ENCODE measurements at places on chromosomes 1 and 21.
A peak's percentile ranks its signal among the peaks of the same experiment; 100 is the strongest.

DNA sequence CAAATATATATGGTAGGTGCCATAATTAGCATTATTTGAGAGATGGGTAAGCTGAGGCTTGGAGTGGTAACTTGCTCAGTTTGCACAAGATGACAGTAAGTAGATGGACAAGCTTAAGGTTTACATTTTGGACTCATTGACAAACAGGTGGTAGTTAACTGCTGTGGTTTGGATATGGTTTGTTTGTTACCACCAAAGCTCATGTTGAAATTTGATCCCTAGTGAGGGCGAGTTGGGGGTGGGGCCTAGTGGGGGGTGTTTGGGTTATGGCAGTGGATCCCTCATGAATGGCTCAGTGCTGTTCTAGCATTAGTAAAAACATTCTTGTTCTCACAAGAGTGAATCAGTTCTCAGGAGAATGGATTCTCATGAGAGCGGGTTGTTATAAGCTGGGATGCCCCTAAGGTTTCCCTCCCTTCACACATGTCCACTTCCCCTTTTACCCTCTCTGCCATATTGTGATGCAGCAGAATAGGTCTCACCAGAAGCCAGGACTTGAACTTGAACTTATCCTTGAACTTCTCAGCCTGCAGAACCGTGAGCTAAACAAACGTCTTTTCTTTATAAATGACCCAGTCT, 6.6 kb upstream of the PRRX1 start:
- DNase-seq: no peak

- DNase-seq: no peak
These were observed 14.9 kb downstream of the MAP3K7CL start for GRCh38 chr21:29145354-29145782.

DNA sequence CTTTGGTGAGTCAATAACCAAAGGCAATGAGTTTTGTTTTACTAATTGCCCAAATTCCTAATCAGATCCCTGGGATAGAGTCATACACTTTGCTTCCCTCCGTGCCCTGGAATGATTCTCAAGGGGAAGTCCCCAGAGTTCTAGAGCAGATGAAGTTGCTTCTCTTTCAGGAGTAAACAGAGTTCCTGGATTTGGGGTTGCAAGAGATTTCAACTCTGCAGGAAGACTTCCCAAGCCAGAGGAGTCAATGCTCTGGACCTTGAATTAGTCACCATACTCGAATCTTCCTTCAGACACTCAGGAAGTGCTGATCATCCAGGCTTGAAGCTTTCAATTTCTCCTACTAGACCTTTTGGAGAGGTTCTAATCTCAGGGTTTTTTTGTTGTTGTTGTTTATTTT, 39.6 kb downstream of the FCER1A start:
- no peak for DNase-seq

- no peak for DNase-seq
These were observed 47.0 kb downstream of the KIF26B start for GRCh38 chr1:245201827-245202226.

DNA sequence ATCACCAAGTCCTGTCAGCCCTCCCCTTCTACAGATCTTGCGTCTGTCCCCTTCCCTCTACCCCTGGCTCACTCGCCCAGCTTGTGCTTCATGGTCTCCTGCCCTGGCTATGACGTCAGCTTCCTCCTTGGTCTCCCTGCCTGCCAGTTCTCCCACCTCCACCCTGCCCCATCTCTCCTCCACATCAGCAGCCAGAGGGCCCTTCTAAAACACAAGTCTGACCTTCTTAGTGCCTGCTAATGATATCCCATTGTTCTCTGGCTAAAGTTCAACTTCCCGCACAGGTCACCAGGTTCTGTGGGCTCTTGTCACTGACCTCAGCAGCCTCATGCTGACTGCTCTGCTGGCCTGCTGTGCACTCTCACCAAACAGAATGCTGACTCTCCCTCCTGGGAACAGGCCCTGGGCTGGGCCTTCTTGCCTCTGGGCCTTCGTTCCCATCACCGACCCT, 24.7 kb upstream of the MYCL start:
- no peak for DNase-seq

DNA sequence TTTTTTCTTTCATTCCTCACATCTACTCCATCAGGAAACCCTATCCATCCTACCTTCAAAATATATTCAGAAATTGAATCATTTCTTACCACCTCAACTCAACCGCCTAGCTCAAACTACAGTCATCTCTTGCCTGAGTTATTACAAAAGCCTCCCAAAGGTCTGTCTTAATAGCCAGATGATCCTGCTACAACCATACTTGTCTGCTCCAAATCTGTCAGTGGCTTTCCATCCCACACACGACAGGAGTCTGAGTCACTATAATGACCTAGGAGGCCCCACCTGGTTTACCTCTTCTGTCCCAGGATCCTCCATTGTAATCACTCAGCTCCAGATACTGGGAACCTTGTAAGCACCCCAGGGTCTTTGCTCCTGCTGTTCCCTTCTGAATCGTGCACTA, 37.1 kb upstream of the IL12RB2 start:
- no peak for DNase-seq

GRCh38 chr1:5757187-5757805, 234.9 kb downstream of the NPHP4 start:
- no peak for DNase-seq

GRCh38 chr1:187714470-187714869, 885.7 kb downstream of the PLA2G4A start:
- DNase-seq: no peak

DNA sequence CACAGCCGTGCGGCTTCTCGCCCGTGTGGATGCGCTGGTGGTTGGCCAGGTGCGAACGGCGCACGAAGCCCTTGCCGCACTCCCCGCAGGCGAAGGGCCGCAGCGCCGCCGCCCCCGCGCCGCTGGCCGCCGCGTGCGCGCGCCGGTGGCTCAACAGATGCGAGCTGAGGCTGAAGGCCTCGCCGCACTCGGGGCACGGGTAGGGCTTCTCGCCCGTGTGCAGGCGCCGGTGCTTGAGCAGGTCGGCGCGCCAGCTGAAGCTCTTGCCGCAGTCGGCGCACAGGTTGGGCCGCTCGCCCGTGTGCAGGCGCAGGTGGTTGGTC, 24.9 kb downstream of the ZNF697 start:
- no peak for DNase-seq

GRCh38 chr1:209797978-209798639, 7.8 kb downstream of the IRF6 start:
- no peak for DNase-seq

DNA sequence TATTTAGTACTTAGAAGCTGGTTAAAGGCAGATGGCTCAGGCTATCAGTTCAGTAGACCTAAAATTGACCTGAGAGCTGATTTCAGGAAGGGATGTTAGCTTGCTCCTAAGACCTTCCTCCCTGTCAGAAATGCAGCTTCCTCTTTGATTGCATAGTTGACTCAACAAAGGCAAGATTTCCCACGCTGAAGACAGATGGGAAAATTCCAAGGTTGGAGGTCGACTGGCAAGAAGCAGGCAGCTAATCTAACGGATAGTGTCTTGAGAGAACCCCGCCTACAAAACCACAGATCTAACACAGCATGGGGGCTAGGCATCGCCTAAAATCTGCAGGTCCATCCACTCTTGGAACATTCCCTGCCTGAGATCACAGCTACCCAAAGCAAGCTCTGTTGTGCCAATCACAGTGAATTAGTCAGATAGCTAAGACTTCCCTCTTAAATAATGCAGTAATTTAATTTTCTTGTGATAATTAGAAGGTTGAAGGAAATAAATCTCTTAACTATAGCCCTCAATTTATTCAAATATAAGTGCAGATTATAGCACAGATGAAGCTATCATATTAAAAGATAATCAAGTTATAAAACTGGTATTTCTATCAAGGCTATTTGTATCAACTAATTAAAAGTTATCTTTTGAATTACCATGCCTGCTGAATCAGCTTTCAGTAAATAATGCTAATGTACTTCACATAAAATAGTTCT, 357.8 kb upstream of the SGIP1 start:
- no peak for DNase-seq

DNA sequence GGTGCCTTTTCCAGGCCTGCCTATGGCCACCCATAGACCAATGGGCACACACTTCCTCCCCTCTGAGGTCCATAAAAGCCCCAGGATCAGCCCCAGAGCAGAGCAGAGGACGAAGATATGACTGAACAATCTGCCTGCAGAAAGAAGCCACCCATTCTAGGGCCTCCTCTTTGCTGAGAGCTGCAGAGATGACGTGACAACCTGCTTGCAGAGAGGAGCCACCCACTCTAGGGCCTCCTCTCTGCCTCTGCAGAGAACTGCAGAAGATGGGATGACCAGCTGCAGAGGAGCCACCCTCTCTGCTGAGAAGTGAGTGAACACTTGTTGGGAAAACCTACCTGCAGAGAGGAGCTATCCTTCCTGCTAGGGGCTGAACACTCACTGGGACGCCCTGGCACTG, 79.7 kb downstream of the SCMH1 start:
- no peak for DNase-seq

GRCh38 chr1:15064217-15064929, 89.2 kb upstream of the TMEM51 start:
- DNase-seq: no peak

DNA sequence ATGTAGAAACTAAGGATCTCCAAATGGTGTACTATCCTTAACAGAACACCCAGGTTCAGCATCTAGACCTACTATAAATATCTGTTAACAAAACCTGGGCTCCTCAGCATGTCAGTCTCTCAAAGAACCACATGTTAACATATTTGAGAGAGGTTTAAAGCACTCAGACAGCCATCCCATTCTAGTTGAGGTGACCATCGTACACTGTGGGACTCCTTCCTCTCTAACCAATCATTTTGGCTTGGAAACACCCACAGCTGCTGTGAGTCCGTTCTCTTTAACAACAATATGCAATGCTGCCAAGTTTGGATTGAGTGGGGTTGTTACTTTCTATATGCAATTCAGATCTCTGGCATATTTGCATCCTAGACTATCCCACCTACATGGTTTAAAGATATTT, 105.8 kb downstream of the MRPL39 start:
- no peak for DNase-seq

- no peak for DNase-seq
These were observed 24.7 kb downstream of the HSF2BP start for GRCh38 chr21:43634618-43635017.

DNA sequence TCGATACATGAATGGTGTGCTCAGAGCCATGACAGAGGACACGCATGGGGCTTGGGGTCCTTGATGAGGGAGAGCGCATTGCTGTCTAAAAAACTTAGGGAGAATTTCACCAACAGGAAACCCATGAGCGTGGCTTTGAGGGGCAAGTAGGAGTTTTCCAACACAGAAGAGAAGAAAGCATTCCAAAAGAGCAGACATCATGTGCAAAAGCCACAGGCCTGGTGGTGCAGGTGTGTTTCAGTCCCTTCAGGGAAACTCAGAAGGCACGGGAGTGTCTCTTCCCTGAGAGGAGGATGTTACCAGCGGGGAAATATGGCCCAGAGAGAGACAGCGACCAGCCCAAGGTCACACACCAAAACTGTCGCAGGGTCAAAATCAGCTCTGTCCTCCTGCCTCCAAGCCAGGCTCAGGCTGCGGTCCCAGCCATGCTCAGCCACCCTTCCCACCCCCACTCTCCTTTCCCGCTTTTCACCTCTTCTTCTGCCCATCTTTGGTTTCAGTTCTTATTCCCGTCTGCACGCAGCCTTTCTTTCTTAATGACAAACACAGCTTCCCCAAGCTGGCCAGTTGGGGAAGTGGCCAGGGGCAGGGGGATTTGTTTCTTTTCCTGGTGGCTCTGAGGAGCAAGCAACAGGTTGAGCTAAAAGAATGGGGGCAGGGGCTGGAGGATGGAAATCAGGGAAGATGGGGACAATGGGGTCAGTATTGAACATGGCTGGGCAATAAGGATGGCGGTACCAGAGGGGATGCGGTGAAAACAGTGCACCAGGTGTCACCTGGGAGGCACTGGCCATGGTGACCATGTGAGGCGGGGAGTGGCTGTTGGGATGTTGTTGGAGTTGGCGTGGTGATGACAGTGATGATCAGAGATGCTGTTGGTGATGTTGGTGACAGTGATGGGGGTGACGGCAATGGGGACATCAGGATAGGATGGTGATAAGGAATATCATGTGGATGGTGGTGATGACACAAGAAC, 10.3 kb downstream of the LAPTM5 start:
- DNase-seq: no peak

DNA sequence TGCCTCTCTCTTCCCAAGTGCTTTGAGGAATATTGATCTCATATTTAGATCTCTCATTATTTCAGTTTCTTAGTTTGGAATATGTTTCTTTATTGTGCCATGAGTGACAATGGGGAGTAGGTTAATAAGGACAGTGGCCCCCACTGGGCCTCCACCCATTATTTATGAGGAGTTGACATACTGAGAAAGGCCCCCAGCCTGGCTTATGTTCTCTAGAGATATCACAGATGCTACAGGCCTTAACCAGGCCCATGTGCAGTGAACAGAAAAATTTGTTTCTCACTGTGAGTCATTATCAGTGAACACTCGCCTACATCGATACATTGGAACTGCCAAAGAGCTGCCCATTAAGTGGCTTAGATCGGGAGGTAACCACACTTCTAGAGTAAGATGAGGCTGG, 35.7 kb upstream of the SYT6 start:
- DNase-seq: no peak

DNA sequence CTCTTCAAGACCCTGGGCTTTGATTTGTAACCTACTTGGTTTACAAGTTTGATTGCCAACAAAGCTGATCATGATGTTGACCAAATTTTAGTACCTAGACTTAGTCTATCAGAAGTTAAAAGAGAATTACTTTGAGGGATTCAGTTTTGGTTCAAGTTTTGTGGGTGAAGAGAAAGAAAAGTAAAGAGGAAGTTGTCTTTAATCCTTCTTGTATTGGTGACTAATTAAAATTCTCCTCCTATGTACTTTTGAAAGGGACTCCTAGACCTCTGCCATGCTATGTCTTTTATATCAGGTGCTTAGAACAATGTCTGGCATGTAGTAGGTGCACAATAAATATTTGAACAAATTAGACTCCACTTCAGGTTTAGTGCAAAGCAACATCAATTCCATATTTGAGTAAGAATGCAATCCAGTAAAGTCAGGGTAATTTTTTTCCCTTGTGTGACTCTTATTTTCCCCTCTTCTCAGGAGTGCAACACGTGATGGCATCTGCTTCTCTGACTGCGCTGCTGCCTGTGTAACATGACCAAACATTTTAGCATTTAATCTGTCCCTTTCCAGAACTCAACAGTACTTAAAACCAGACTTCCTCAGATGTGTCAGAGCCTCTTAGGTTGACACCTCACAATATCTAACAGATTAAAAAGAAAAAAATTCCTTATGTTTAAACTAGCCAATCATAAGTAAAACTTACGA, 41.1 kb upstream of the KCNQ4 start:
- DNase-seq: no peak

- DNase-seq: no peak
These were observed 28.3 kb downstream of the CCN1 start for GRCh38 chr1:85608851-85609250.

- peak; percentile 12 for DNase-seq
These were observed 90.0 kb upstream of the TLR5 start for GRCh38 chr1:223233019-223233409.

Measured in stimulated activated CD8-positive, alpha-beta memory T cell treated with anti-CD3 and anti-CD28 coated beads, Interleukin-4, amount 100 ng/mL, for 48 hours (primary cell).